Sigmoid colon (tissue), 7 donors: ENCODE measurements at places on chromosomes 5 and 9.
A peak's percentile ranks its signal among the peaks of the same experiment; 100 is the strongest.

- no peak for DNase-seq
These were observed 53.9 kb downstream of the MEF2C start for GRCh38 chr5:88829054-88829453.

DNA sequence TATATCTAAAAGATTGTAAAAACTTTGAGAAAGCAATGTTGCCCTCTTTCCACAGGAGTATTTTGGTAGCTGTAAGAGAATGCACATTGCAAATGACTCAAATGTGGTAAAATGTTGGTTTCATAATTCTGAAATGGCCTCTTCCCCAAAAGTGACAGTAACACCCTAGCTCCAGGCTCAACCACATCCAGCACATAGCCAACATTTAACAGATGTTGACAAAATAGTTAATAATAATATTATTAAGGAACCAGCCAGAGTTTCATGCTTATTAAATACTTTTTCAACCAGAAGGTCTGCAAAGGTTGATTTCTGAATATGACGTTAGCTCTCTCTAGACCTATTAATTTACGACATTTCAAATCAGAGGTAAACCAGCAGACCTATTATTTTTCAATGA lies 1.3 kb downstream of the ANXA1 start:
- DNase-seq, result no peak

DNA sequence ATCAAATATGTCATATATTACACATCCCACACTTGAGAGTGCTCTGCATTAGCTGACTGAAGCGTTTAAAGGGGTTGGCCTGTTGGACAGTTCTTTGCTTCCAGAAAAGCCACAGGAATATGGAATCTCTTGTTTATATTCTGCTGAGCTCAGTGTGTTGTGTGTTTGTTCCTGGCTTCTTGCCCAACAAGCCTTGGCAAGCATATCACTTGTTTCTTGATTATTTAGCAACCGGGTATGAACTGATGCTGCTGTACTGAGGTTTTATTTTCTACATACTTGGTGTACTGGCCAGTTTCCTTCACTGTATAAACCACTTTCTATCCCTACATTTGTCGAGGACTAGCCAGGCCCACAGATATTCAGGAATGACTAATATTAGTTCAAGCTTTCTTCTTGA lies 378.9 kb downstream of the KCTD16 start:
- no peak for DNase-seq

DNA sequence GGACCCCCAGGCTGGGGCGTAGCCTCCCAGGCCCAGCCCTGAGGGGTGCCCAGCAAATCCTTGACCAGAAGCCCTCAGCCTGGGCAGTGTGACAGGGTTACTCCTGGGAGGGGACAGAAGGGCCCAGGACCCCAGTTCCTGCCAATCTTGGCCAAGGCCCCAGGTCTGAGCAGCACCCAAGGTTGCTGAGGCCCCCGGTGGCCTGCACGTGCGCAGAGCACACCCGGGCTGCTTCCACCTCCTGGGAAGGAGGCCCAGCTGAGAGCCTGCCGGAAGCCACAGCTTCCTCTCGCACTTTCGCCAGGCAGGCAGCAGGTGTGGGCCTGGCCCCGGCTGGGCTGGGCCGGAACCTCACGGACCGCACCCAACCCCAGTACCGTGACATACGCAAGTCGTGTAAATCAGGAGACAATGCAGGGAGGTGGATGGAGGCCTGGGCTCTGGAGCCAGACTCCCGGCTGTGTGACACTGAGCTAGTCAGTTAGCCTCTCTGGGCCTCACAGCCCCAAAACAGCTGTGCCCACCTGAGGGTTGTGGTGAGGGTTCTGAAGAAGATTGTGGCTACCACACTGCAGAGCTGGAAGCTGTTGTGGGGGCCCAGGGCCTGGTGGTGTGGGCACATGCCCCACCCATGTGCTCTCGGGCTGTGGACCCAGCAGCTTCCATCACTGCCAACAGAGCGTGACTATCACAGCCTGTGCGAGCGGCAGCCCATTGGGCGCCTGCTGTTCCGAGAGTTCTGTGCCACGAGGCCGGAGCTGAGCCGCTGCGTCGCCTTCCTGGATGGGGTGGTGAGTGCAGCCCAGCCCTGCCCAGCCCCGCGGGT lies 5.1 kb downstream of the GRK6 start:
- peak; percentile 66 for DNase-seq

- no peak for DNase-seq
These were observed 26.6 kb downstream of the PTPDC1 start for GRCh38 chr9:94110821-94111252.

GRCh38 chr5:139958432-139959148 lies 84.5 kb downstream of the NRG2 start:
- DNase-seq, result no peak

- no peak for DNase-seq
These were observed 74.9 kb upstream of the HTR4 start for GRCh38 chr5:148729182-148729581.

- no peak for DNase-seq
These were observed 84.8 kb downstream of the MVB12B start for GRCh38 chr9:126411225-126411947.

DNA sequence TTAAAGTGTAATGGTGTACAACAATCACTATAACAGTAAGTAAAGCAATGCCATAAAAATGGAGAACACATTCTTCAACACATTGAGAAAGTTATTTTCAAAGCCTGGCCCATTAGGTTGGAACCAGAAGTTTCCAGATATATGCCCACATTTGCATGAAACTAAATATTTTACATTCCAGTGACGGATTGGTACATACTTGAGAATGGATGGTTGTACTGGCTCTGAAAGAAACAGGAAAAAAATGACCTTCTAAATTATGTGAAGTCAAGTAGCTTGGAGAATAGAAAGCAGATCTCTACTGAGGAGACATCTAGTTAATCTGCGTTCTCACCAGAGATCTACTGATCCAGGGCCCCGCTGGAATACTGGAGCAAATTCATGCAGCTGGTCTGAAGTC lies 1037.0 kb downstream of the NR2F1-AS1 start:
- no peak for DNase-seq

DNA sequence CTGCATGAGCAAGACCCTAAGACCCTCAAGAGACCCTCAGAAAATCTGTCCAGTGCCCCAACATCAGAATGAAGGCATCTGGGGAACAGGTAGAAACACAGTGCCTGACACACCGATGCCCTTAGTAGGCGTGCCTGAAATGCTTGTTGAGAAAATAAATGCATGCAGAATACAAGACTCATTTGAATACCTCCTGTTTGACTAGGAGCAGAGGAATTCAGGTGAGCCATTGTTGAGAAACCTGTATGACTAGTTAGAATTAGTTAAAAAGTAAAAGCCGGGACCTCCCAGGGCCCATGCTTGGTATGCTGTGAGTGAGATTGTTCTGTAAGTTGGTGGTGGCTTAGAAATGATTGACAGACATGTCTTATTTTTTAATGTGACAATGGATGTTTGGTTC lies 55.0 kb downstream of the WWC1 start:
- no peak for DNase-seq

DNA sequence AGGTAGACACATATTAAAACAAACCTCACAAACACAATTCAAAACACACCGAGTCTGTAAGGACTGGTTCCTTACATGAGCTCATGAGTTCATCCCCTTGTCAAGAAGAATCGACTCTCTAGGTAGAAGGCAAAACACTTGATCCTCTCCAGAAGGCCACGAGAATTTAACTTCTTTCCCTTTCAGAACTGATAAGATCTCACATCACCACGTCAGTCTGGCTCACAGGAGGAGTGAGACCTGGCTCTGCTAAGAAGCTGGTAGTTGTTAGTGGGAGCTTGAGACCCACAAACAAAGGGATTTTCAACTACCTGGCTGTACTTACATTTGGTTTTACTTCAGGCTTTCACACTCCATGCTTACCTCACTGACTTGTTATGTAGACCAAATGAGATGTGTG lies 459.2 kb downstream of the ARHGEF28 start:
- DNase-seq, result no peak

GRCh38 chr5:2669913-2670312 lies 81.6 kb downstream of the IRX2 start:
- DNase-seq, result no peak

- no peak for DNase-seq
These were observed 146.9 kb downstream of the AUH start for GRCh38 chr9:91214867-91215266.

GRCh38 chr5:66933066-66933465 lies 263.5 kb downstream of the CD180 start:
- no peak for DNase-seq

- no peak for DNase-seq
These were observed 16.5 kb upstream of the IRX4 start for GRCh38 chr5:1899201-1899600.

- no peak for DNase-seq
These were observed 85.0 kb upstream of the IRX4 start for GRCh38 chr5:1967736-1968135.

DNA sequence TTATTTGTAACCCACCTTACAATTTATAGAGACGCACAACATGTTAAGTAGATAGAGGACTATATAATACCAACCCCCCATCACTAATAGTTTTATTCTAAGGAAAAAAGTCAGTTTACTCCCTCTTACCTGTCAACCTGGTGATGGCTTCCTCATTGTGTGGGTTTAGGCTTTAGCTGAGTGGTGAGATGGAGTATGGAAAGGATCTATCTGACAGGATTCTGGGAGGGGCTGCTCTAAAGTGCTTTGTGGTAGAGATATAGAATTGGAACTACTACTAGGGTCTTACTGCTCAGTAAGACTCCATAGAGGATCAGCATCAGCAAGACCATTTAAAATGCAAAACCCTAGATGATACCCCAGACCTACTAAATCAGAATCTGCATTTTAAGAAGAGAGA lies 82.1 kb upstream of the IFNE start:
- no peak for DNase-seq

- no peak for DNase-seq
These were observed 50.5 kb downstream of the FAM81B start for GRCh38 chr5:95441636-95442035.

- DNase-seq, result no peak
These were observed 245.3 kb downstream of the OSTF1 start for GRCh38 chr9:75333624-75334023.

DNA sequence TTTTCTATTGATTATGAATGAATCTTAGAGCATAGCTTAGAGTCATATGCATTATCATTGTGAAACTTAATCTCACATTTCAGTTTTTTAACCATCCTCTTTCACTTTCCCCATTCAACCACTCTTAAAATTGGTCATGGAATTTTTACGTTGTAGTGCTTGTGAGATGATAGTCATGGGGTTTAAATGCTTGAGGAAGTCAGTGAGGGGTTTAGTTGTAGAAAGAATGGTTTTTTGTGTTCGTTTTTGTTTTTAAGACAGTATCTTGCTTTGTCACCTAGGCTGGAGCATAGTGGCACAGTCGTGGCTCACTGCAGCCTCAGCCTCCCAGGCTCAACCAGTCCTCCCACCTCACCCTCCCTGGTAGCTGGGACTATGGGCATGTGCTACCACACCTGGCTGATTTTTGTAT lies 19.6 kb downstream of the UGCG start:
- no peak for DNase-seq

- DNase-seq, result peak; percentile 97
These were observed 958 bp upstream of the NFIL3 start for GRCh38 chr9:91424403-91425176.

- no peak for DNase-seq
These were observed 96.1 kb downstream of the CYFIP2 start for GRCh38 chr5:157362012-157362411.

GRCh38 chr5:179138568-179138925 lies 78.4 kb downstream of the ZNF354C start:
- DNase-seq, result no peak

GRCh38 chr5:39314591-39314990 lies 49.7 kb downstream of the C9 start:
- DNase-seq, result no peak

- no peak for DNase-seq
These were observed 90.7 kb downstream of the STK10 start for GRCh38 chr5:172097356-172097755.

GRCh38 chr5:71767661-71768060 lies 48.6 kb downstream of the CARTPT start:
- no peak for DNase-seq

- no peak for DNase-seq
These were observed 57.3 kb upstream of the HSPB3 start for GRCh38 chr5:54398191-54398590.

DNA sequence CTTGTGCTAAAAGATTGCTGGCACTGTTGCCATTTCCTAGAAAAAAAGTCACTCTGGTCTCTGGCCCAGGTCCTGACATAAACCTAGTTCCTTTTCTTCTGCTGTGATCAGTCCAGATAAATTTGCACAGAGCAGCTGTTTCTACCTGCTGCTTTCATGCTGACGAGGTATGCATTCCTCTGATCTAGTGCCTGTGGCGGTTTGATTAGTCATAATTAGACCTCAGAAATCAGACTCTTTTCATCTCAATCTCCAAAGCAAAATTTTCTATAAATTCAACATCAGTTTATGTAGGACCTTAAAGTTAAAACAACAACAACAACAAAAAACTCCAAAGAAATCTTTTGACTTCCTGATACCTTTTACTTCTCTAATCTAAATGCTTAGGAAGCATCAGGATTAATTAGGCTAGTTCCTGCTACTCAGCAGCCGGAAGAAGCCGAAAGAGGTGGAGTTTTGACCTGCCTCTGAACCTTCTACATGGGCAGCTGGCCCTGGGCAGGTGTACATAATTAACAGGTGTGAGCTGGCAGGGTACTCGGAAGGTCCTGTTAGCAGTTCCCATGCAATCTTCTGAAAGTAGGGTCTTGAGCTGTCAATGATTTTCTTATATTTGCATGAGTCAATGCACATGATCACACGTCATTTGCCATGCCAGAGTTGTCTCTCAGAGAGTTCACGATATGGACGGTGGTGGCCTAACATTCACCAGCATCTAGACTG lies 83.3 kb upstream of the CCDC112 start:
- no peak for DNase-seq

GRCh38 chr5:11785771-11786352 lies 118.4 kb downstream of the CTNND2 start:
- DNase-seq, result no peak

- DNase-seq, result peak; percentile 69
These were observed 11.8 kb upstream of the TGFBI start for GRCh38 chr5:136016945-136017530.

DNA sequence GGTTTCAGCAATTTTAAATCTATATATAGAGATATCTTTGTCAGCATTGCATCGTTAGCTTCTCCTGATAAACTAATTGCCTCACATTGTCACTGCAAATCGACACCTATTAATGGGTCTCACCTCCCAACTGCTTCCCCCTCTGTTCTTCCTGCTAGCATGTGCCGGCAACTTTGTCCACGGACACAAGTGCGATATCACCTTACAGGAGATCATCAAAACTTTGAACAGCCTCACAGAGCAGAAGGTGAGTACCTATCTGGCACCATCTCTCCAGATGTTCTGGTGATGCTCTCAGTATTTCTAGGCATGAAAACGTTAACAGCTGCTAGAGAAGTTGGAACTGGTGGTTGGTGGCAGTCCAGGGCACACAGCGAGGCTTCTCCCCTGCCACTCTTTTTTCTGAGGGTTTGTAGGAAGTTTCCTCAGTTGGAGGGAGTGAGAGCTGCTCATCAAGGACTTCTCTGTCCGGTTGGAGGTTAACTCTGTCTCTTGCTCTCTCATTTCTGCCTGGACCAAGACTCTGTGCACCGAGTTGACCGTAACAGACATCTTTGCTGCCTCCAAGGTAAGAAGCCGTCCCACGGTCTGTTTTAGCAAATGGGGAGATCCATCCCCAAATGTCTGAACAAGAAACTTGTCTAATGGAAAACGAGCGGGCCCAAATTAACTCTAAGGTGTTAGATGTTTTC lies at the start of gene IL4:
Gene IL4 (plus strand): TSS at position 51 of the 692 bp plus-strand sequence. CDS start 62 bp downstream, at position 113.
- no peak for DNase-seq
